ENCODE measurements at places on chromosomes 12 and 14.

DNA sequence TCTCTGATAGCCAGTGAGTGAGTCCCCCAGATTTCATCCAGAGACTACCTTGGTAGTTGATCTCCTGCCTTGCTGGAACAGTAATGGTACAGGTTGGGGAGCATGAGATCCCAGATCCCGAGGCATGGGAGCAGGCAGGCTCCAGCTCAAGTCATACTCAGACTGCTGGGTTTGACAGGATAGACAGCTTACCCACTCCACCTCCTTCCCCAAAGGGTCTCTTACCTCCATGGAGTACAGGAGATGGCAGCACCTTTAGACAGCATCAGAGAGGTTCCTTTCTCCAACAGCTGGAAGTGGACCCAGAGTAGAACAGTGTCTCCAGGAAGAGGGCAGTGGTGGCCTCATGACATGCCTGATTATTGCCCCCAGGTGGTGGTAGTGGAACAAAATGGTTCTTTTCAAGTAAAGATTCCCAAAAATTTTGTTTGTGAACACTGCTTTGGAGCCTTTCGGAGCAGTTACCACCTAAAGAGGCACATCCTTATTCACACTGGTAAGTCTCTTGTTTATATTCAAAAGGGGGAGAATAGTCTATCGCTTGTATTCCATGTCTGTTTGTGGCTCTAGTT, 4.9 kb upstream of the CSAD start:
- no peak for DNase-seq

GRCh38 chr14:92906420-92906819, 16.5 kb upstream of the CHGA start:
- DNase-seq: no peak

DNA sequence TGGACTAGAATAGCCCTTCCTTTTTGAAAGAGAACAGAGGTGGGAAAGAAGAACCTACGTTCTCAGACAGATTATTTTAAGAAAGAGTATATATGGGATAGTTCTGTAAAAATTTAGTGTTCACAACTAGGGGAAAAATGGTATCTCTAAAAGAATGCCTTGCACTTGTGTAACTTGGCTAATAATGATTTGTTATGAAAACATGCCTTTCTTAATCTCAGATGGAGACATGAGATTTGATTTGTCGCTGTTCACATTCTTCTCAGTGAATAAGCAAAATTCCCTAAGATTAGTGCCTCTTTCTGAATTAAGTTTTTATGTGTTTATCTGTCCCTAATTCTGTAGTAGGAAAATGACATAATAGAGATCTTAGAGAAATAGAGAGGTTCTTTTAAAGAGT, 100.8 kb downstream of the USP15 start:
- no peak for DNase-seq

DNA sequence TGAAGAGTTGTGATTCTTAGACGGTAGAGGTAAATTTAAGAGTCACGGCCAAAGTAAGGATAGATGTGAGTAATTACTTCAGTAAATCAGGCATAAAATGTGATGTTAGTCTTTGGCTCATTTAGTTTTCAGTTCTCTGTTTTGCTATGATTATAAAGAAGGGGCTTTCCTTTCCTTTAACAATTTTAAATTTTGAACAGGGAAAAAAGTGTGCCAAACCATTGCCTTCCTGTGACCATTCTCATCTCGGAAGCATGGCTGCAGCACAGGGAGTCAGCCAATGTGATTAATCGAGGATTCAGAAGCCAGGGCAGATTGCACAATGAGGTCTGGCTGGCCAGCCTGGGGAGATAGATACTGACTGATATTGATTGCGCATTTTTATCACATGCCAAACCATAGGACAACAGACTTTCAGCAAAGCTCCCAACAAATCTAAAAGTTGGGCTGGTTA, 480.2 kb upstream of the PRICKLE1 start:
- no peak for DNase-seq

- no peak for DNase-seq
These were observed 39.0 kb downstream of the ACTN1 start for GRCh38 chr14:68939893-68940613.

DNA sequence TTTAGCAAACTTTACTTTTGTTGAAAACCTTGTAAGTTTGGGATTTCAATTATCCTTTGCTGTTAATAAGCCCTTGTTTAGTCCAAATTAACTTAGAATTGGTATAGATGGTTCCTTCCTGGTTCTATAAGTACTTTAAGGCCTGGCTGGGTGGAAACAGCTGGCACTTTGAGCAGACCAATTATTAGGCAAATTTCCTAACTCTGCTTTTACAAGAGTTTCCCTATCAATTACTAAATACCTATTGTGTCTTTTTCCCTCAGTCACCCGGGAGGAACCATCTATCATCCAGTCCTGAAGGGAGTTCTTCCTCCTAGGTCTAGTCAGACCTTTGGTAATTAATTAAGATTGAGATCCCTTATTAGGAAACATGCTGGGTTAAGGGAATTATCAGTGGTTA, 138.0 kb downstream of the SLC38A6 start:
- no peak for DNase-seq

DNA sequence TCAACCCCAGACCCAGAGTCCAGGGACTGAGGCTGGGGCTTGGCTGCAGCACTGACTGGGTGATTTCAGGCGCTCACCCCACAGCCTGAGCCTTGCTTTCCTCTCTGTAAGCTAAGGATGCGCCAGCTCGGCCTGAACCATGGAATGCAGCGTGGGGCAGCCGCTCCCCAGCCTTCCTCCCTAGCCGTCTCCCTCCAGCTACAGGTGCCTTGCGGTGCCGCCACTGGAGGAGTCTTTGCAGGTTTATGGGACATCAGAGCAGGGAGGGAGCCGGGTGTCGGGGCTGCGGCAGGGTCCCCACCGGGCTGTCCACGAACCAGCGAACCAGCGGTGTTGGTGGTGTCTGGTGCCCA, 19.4 kb downstream of the PPP2R5C start:
- DNase-seq: no peak

- no peak for DNase-seq
These were observed 11.1 kb upstream of the CIPC start for GRCh38 chr14:77086951-77087350.

DNA sequence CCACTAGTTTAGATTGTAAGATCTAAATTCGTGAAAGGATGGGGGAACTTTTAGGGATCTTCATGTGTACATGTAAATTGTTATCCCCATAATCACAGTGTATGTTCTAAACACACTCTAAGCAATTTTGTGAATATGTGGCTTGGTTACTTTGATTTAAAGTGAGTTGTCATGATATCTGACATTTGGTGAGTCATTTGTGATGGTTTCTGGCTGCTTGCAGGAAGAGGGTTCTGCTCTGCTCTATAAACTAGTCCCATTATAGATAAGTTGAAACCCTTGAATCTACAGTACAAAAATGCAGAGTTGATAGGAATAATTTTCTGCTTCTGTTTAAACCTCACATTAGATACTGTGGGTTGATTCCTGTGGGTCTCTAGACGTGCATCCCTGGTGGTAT, 14.8 kb downstream of the GUCY2C start:
- no peak for DNase-seq

DNA sequence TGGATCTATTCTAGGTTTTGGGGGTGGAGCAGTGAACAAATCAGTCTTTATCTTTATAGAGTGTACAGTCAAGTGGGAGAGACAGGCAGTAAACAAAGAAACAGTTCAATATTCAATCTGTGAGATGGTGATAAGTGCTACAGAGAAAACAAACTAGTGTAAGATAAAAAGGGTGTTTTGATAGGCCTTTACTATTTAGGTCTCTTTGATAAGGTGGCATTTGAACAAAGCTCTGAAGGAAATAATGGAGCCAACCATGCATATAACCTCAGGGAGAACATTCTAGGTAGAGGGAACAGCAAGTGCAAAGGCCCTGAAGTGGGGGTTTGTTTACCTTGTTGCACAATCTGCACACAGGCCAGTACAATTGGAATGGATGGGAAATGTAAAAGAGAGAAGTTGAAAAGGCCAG, 47.3 kb downstream of the PTPN11 start:
- no peak for DNase-seq

DNA sequence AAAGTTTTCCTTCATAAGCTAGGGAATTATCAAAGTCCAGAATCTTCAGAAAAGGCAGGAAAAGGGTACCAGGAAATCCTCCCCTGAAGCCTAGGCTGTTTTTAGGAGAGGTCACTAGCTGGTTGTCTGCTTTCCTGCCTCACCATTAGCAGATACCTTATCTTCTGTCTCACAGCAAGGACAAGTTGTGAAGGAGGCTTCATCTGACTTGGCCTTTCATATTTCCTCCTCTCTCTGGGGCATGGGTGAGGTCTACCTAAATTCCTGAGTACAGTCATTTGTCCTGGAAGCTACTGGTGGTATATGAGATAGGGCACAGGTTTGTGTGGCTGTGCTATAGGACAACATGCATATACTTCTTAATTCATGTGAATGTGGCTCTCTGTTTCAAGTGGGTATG, 2.3 kb downstream of the FOXJ2 start:
- DNase-seq: no peak

- DNase-seq: no peak
These were observed 27.1 kb downstream of the CPNE8 start for GRCh38 chr12:38878333-38878705.

DNA sequence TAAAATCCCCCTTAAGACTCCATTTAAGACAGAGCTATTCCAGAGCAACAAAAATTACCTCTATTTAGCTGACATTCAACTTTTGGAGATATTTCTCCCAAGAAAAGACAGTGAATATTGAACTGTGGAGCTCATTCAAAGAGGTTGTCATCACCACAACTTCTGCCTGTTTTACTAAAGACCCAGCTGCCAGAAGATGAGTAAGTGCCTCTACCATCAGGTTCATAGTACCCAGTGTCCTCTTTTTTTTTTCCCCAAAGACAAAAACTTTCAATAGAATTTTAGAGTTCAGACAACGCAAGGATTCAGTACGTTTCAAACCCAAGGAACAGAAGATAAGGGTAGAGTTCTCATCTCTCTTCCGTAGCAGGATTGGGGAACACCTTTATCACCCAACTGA, 461.3 kb downstream of the BCAT1 start:
- DNase-seq: no peak

Data from right renal cortex interstitium (tissue), 3 donors.